ENCODE measurements at places on chromosomes 4 and X.

DNA sequence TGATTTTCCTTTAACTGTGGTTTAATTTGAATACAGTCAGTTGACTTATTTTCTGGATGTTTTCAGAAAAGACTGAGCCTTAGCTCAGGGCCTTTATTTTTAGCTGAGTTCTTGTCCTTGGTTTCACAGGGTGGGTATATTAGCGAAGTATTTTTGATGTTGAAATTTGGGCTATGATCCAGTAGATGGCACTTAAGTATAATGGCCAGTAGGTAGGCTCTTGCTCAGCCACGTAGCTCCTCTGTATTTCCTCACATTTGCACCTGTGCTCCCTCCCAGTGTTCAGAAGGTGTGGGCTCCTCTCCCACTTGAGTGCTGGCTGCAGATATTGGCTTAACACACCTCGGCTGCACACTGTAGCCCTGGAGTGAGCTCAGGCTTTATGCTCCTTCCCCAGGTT, 549.9 kb upstream of the AMOT start:
- no peak for DNase-seq

- DNase-seq = peak; percentile 29
These were observed 39.3 kb upstream of the TXK start for GRCh38 chr4:48173056-48173991.

GRCh38 chrX:78747489-78747888, at the start of gene LPAR4:
Gene LPAR4 (plus strand): TSS chrX:78747720. CDS start chrX:78754870, 7,150 bp downstream.
- DNase-seq = no peak

- no peak for DNase-seq
These were observed 110.4 kb downstream of the UBE2K start for GRCh38 chr4:39808231-39808749.

GRCh38 chrX:15751155-15751819, 13.2 kb downstream of the CA5B start:
- DNase-seq = no peak

DNA sequence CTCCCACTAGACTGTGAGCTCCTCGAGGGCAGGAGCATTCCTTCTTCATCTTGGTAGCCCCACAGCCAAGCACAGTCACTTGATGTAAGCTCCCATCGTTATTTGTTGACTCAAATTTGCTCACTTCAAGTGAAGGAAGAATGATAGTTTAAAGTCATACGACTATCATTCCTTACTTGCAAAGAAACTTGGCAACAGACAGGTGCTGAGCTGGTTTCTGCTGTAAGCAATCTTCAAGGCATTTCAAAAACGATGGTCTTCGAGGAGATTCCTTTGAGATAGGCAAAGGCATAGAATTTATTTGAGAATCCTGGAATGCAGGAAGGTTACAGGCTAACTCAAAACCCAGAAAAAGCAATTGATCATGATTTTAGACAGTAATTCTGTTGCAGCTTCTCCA, 64.8 kb downstream of the QDPR start:
- no peak for DNase-seq

DNA sequence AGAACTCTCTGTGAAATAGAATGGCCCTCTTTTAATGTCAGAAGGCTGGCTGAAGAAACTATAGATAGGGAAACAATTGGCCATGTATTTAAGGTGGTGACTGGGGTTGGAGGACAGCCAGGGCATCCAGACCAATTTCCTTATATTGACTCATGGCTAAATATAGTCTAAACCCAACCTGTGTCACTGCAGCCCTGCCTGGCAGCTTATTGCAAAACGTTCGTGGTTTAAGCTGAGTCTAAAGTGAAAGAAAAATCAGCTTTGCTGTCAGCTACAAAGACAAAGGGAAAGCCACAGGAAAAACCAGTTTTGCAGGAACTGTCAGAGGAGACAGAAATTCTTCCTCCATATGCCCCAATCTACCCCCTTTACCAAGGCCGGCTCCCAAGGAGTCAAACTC, 902.8 kb upstream of the NDST4 start:
- peak; percentile 25 for DNase-seq

- DNase-seq = no peak
These were observed 476.5 kb downstream of the NKX6-1 start for GRCh38 chr4:84022564-84022963.

DNA sequence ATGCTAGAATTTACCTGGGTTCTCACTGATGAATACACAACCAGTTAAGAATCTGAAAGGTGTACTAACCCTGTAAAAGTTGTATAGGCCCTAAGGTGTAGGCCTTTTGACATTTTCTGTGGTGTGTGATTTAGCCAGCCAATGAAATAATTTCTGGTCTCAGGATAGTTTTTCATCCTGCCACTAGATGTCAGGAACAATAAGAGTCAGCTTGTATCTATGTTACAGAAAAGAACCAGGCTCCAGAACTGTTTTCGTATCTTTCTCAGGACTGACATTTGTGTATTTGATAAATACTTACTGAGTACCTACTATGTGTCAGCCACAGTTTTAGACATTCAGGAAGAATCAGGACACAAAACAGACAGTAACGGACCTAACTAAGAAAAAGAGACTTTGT, 673.6 kb upstream of the TENM3 start:
- DNase-seq = no peak

GRCh38 chr4:112633477-112634235, 3.1 kb downstream of the ZGRF1 start:
- no peak for DNase-seq

GRCh38 chr4:168584321-168584771, 87.5 kb downstream of the PALLD start:
- DNase-seq = peak; percentile 40

DNA sequence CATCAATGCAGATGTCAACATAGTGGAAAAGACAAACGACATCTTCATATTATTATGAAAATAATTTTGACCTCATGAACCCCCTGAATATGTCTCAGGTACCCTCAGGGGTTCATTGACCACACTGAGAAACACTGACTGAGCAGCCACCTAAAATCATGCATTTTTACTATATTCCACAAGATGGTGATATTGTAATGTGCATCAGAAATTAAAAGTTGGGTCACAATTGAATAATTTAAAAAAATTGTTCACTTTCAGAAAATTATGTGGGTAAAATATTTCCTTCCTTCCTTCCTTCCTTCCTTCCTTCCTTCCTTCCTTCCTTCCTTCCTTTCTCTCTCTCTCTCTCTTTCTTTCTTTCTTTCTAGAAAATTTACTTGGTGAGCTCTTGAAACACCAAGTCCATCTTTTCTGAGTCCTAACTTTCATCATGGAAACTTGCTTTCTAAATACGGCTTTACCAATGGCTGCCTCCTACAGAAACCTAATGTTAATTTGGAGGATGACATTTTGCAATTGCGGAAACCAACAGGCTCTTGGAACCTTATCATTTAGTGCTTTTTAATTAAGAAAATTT, 103.6 kb downstream of the RTL3 start:
- no peak for DNase-seq

DNA sequence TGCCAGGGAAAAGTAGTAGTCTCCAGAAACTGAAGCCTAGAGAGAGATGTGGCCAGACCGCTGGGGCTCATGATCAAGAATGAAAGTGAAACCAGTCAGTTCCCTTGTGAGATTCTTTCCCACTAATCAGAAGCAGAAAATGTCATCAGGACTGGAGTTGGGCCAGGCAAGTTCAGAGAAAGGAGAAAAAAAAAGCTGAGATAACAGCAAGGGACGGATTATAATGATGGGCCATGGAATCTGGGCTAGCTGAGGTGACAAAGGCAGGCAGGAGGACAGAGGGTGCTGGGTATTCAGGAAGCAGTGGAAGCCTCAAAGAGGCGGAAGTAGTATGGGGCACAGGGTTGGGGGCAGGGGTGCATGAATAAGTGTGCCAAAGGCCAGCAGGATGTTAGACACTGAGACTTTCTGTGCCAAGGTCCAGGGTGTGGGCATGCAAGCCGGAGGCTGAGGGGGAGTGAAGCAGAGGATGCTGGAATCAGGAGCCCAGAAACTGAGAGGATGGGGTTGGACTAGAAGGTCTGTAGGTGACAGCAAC, 2.5 kb downstream of the CXorf38 start:
- DNase-seq = peak; percentile 17

DNA sequence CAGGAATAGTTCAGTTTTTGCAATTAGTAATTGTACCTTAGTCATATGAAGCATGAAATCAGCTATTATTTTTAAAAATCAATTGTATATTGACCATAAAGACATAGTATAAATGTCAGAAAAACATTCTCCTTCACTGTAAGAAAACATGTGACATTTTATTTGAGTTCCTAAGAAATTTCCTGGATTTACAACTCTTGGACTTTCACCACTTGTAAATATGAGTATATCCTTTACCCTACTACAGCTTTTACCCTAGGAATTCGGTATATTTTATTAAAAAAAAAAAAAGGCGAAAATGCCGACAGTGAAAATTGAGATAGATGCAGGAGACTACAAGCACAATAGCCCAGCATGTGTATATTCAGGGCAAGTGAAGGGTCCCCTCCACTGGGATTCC, 14.9 kb downstream of the ADH1A start:
- DNase-seq = no peak

- DNase-seq = no peak
These were observed 50.6 kb upstream of the SHOX start for GRCh38 chrX:580030-580429.

DNA sequence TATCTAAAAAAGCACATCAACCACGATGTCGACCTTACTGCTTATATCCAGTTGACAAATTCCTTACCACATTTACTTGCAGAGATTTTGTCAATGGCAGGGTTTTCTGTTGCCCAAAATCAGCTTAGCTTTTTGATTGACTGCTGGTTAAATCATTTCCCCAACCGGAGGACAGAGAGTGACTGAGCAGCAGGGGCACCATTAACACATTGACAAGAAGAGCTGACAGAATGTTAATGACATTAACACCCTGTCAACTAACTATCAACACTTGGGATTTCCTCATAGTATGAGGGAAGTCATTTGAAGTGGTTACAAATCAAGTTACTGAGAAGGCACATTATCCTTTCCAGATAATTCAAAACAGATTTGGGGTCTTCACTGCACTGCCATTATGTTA, 368.4 kb downstream of the RPA4 start:
- no peak for DNase-seq

DNA sequence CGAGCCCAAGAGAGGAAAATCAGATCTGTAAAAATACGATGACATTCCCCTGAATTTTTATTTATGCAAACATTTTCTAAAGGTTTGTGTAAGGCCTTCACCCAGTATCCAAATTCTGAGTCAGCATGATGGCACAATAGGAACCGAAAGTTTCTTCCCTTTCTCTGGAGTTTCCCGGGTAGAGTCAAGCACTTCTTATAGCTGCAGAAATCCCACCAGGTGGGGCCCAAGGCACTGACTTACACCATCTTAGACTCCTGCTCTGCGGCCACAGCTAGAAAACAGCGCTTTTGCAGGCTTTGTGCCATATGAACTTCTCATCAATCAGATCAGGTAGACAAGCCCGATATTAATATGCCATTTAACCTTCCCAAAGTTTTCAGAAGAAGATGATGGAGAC, 13.4 kb downstream of the LEF1 start:
- no peak for DNase-seq

- DNase-seq = no peak
These were observed 21.2 kb upstream of the MSX1 start for GRCh38 chr4:4838051-4838935.

GRCh38 chr4:54231768-54232688, 2.9 kb downstream of the PDGFRA start:
- no peak for DNase-seq

GRCh38 chr4:75643651-75644050, 13.3 kb upstream of the CDKL2 start:
- no peak for DNase-seq

DNA sequence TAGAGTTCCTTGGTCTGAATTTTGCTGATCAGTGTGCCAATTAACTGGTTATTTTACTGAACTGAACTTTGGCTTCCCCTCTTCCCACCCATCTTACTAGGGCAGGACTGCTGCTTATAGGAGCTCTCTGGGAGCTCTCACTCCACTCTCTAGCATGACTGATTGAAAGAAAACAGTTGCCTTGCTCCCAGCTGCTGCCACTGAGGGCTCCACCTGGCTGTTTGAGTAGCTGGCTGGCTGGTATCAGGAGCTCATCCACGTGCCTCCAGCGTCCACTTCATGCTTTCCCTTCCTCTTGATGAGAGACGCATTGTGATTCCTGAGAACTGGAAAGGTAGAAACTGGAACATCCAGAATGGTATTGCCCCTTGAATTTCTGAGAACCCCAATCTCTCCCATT, 73.0 kb upstream of the KLHL13 start:
- DNase-seq = no peak

DNA sequence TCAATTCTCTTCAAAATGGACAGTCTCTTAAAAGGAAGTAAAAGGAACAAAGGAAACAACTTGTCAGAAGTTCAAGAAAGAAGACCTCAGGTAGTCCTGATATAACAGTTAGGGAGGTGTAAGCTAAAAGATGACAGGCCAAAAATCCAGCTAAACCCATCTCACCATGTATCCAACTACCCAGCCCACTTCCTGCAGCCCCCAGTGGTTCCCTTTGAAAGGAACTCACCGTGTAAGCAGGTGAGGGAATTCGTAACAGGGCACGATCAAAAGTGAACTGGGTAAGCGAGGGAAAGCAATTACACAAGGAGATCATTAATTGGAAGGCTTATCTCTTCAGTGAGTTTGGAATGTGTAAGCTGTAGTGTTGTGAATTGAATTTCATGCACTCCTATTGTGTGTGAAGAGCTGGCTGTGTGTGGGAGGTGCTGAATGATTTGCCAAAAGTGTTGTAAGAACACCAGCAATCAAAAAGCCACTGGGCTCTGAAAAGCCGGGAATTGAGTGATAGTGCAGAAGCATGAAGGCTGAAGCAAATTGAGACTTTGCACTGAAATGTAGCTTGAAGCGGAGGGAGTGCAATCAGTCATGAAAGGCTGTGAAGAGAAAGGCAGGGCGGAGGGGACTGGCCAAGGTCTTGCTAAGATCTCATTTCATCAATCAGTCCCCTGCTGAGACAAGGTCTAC, 914.2 kb upstream of the LCORL start:
- peak; percentile 47 for DNase-seq

- no peak for DNase-seq
These were observed 136.8 kb downstream of the C4orf33 start for GRCh38 chr4:129232589-129233337.

DNA sequence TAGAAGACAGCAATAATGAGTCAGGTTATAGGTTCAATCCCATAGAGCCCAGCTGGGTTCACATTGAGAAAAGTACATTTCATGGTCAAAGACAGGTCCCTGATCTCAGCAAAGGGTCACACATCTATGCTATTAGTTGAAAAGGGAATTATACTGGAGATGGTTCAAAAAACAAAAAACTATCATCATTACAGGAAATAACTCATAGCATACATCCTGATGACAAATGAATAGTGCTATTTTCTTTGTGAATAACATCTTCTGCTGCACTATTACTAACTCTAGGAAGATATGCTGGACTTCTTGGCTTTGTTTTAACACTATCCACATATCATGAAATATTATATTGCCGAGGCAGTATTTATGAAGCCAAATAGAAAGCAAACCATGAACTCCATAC, 202.5 kb upstream of the MAB21L2 start:
- DNase-seq = no peak

GRCh38 chrX:113929004-113929403, 654.9 kb upstream of the HTR2C start:
- peak; percentile 63 for DNase-seq

- DNase-seq = no peak
These were observed 96.9 kb downstream of the CHRDL1 start for GRCh38 chrX:110698696-110699095.

Measured in retinal pigment epithelial cell (primary cell).